ENCODE measurements at places on chromosomes 6 and 20.

DNA sequence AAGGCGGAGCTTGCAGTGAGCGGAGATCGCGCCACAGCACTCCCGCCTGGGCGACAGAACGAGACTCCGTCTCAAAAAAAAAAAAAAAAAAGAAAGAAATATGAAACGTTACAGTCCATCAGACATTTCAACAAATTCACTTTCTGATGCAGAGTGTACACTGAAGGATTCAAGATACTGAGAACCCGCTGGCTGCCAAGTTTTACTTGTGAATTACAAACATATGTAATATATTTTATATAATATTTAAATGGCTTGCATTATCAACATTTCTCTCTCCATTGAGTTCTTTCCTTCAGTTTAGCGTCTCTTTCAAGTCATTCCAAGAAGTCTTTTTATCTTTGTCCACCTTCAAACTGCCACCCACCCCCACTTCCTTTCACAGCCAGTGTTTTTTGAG, 240.9 kb upstream of the RNF217 start:
- DNase-seq, result no peak

- DNase-seq, result no peak
Measured at GRCh38 chr6:3721810-3722621, 29.5 kb downstream of the PXDC1 start.

DNA sequence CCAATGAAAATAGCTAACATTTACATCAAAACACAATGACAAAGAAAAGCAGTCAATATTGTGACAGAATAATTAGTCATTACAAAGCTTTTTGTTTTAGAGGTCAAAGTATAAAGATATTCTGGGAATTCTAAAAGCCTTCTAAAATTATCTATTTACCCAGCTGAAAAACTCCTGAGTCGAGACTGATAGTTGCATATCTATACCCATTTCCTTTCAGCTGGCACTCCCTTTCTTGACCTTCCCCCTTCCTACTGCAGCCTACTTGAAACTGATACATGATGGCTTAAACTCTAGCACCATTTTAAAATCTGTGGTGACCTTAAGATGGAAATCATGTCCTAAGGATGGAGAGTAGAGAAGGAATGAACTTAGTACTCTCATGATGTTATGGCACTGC, 38.6 kb downstream of the LMBRD1 start:
- DNase-seq, result no peak

- no peak for DNase-seq
Measured at GRCh38 chr6:119862719-119863118, 513.2 kb upstream of the MAN1A1 start.

DNA sequence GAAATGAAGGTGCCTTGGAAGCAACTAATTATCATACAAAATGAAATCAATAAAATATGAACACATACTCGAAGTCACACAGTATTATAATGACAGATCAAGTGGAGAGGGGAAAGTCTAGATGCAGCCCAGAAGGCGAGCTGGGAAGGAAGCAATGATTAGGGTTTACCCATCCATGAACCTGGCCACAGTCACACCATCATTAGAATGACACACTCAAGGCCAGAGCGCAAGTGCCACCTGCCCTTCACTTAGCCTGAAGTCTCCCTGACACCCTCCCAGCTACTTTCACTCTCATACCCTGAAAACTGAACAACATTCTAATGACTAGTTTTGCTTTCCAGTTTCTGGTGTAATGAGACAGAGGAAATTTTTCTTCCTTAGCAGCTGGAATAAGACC, 302.8 kb upstream of the JARID2 start:
- no peak for DNase-seq

DNA sequence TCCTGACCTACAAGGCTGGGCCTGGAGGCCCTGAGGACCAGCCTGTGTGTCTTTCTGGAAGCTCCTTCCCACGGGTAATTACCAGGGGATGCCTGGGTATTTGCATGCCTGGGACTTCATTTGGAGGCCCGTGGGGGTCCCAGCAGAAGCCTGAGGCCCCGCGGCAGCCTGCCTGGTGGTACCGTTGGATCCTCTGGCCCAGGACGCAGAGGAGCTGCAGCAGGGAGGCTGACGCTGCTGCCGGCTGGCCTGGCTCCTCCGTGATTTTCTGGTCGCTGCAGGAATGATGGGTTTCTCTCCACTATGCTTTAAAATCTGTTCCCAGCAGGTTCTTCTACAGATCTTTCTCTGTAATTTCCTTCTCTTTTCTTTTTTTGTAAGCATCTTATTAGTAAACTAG, 6.5 kb downstream of the CABLES2 start:
- DNase-seq, result no peak

DNA sequence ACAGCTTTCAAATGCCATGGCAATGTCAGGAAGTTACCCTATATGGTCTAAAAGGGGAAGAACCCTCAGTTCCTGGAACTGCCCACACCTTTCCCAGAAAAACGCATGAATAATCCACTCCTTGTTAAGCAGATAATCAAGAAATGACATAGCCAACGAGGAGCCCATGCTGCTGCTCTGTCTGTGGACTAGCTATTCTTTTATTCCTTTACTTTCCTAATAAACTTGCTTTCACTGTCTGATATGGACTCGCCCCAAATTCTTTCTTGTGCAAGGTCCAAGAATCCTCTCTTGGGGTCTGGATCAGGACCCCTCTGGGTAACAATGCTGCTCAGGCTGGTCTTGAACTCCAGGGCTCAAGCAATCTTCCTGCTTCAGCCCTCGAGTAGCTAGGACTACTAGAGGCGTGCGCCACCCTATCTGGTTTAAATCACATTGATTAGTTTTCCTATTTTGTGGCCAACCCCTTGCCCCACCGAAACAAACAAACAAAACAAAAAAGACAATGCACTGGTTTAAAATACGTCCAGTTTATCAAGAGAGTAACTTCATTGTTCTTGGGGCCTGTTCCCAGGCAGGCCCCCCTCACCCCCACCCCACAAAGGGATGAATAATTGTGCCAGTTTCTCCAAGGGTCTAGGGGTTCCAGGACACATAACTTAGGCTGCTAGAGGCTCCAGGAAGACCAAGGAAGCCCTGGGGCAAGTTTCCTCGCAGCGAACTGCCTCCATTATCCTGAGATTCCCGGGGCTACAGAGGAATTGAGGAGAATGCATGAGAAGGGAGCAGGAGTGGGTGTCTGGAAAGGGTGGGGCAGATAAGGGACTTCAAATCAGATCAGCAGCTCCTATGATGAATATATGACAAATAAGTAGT, 10.1 kb upstream of the AKAP12 start:
- DNase-seq, result no peak

DNA sequence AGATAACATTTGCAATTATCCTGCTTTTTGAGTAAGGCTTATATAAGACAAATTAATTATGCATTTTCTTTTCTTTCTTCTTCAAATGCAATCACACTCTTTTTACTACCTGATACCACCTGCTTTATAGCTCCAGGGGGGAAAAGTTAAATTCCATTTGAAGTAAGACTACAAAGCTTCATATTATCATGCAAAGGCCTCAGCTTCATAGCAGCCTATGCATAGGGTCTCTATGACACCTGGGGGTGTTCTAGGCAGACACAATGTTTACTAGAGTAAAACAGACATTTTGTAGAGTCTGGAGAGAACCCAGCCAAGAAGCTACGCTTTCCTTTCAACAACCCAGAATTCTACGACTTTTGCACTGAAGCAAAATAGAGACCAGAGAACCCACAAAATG, 148.0 kb downstream of the MCHR2 start:
- no peak for DNase-seq

GRCh38 chr6:68497927-68498326, 137.2 kb upstream of the ADGRB3 start:
- DNase-seq, result no peak

- no peak for DNase-seq
Measured at GRCh38 chr6:66900133-66901083, 1193.4 kb upstream of the EYS start.

DNA sequence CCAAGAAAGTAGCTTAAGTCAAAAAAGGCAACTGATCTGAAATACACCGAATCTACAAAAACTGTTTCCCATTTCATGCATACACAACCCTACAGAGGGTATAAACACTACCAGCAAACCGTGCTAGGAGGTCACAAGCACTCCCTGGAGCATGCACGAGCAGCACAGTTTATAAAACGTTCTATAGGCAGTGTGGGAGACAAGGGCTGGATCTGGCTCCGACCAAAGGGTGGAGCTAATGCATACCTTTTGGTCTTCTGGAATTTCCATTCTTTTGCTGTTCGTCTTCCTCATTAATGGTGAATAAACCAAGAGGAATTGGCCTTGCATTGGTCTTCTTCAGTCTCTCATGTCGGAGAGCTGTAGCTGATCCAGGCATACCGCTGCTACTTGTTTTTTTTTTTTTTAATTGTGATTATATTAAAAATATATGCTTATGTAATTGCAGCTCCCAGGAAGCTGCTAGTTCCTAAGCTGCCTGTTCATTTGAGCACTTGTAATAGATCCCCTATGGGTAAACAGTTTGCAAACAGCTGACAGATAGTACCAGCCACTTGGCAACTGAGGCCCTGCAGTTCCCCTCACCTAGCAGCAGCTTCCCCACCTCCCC, 24.5 kb downstream of the MAP7 start:
- DNase-seq, result no peak

DNA sequence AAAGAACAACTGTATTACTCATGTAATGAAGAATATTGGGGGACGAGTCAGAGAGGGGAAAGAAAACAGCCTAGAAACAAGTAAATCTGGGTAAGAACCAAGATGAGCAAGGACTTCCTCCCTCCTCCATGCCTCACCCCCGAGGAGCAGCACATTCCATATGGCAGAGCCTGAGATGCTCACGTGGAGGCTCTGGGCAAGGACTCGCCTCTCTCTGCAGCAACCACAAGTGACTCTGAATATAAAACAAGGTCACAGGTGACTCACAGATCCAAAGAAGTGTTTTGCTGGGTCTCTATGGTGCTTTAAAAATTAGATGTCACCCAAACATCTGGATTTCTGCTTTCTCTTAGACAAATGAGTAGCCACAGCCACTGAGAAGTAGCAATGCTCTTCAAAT, 453.0 kb upstream of the SULF2 start:
- no peak for DNase-seq

GRCh38 chr6:109182578-109182977, 87.3 kb downstream of the CEP57L1 start:
- no peak for DNase-seq

GRCh38 chr6:50815436-50816114, 3.1 kb upstream of the TFAP2B start:
- DNase-seq, result no peak

GRCh38 chr20:33893314-33893713, 82.2 kb downstream of the CHMP4B start:
- DNase-seq, result no peak

DNA sequence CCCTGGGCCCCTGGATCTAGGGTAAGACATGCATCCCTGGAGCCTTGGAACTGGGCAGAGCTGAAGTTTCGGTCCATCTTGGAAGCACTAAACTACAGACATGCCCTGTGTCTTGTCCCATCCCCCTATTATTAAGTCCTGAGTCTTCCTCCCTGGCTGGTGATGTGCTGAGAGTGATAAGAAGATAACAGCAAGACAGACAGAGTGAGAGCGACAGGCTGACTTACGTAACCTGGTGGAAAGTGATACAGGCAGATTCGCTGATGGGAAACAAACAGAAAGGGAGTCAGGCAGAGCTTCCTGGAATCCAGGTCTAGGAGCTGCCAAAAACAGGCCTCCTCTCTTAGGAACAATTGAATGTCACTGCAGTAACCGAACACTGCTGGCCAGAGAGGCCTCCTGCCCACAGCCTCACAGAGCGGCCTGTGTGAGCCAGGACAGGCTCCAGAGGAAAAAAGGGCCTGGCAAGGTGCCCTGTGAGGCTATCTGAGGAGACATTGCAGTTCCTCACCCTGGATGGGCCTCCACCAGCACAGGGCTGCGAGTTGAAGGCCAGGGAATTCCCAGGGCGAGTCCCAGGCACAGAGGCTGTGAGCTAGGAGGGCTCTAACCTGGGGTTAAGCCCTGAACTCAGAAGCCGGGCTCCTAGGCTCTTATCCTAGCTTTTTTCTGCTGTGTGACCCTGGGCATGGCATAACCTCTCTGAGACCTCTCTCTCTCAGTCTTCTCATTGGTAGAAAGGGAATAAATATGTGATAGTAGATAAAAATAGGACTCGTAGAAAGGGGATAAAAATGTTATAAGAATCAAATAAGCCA, 34.2 kb upstream of the B4GALT5 start:
- DNase-seq, result no peak

DNA sequence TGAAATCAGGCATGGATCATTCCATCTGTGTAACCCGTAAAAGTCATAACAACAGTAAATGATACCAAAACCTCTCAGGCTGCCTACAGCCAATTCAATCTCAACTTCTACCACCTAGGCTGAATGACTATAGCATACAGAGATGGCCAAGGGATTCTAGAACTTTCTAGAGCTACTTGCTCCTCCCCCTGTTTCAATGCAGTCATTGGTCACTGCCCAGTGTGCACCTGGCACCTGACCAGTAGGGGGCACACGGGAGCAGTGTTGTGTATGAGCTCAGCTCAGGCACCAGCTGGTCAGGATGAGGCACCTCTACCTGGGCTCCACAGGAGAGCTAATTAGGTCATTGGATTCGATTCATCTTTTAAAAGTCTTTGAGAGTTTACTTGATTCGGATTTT, 86.2 kb downstream of the PLEKHG1 start:
- no peak for DNase-seq

- no peak for DNase-seq
Measured at GRCh38 chr20:1469306-1469905, 2.8 kb upstream of the NSFL1C start.

DNA sequence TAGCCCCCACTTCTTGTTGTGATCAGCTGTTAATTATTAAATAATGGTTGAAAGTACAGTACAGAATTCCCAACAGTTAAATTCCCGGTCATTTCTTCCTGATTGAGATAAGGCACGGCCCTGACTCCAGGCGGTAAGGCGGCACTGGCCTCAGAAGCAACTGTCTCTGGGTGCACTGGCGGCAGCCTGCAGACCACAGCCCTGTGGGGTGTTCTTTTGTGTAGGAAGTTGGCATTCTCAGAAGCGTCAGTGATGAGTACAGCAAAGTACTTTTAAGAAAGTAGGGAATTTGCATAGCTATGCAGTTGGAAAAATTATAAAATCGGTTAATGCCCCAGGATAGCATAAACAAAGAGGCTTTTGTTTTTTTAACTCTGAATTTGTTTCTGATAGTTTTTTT, 50.5 kb downstream of the SAMD5 start:
- DNase-seq, result no peak

- DNase-seq, result no peak
Measured at GRCh38 chr6:89500611-89501010, 67.7 kb downstream of the ANKRD6 start.

DNA sequence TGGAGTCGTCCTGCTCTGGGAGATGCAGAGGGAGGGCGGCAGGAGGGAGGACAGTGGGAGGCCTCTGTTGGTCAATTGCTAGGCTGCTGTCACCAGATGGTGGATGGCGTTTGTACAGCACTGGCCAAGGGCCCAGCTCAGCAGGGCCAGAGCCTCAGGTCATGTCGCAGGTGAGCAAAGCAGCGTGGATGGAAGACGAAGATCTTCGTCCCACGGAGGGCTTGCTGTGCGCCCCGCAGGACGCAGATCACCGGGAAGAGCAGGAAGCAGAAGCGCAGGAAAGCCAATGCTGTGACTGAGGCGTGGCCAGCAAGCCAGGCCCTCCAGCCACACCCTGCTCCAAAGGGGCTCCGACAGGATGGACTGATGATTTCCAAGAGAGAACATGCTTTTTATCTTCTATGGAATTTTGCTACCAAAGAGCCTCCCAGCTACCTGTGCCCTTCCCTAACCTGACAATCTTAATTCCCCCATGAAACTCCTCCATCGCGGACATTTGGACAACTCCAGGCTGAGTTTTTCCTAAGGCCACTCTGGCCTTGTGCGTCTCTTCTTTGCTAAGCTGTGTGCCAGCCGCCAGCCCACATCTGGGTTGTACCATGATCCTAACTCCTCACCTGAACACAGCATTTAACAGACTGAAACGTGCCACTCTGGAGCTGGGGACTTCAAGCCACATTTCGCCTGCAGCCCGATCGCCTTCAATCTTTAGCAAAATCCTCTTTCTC, 3.5 kb upstream of the SLCO4A1 start:
- DNase-seq, result no peak

All from hematopoietic multipotent progenitor cell (in vitro differentiated cells).